ENCODE measurements at places on chromosomes 7 and 10. TPM values are rescaled to one million over a fixed set of nuclear protein-coding genes. Genes with fewer than 3 reads are reported as not detected.

Gene MSRB2
- total RNA-seq, result 4.5 TPM

Gene NKX2-3
- under 0.01 TPM for total RNA-seq

Gene GIMAP6
- 136 TPM for total RNA-seq

Gene PAPSS2
- total RNA-seq, result 104 TPM

Gene TFPI2
- 81.8 TPM for total RNA-seq

Gene TDRD1
- not detected for total RNA-seq

Gene CRYGN
- total RNA-seq, result not detected

Gene JMJD1C
- 72.7 TPM for total RNA-seq

Gene ABCB1
- 4.5 TPM for total RNA-seq

Gene GSAP
- total RNA-seq, result 4.0 TPM

Gene IFIT2
- 5.3 TPM for total RNA-seq

Gene SFTPA2
- total RNA-seq, result not detected

Gene CREM
- total RNA-seq, result 54.7 TPM

Gene DNAH11
- 0.31 TPM for total RNA-seq

Data from bladder microvascular endothelial cell (primary cell).